ENCODE measurements at places on chromosomes 12 and 14.

GRCh38 chr12:91017043-91017442 is 12.3 kb upstream of the EPYC start:
- no peak for DNase-seq

DNA sequence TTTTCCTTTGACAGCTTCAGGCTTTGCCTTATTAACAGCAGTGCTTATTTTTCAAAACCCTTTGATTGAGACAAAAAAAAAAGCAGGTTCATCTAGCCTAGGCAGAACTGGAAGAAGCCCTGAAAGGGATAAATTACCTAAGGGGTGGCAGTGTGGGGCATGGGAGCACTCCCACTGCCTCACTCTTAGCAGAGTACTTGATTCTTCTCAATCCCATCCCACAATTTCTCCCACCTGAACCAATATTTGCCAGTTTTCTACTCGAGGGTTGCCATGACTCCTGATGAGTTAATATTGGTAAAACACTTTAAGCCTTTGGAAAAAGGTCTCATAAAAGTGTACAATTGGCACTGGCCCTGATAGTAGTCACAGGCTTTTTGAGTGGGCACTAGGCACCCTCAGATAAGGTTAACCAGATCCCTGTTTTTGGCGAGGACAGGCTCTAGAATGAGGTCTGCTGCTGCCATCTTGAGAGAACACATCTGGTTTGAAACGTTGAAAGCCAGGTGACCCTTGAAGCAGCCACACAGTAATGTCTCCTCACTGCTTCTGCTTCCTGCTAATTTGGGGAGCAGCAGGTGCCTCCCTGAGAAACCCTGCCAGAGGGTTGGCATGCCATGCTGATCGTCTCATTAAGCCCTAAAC is 320.0 kb downstream of the RAD51B start:
- no peak for DNase-seq

- DNase-seq: no peak
Measured at GRCh38 chr12:22396253-22396652, 61.7 kb upstream of the ST8SIA1 start.

DNA sequence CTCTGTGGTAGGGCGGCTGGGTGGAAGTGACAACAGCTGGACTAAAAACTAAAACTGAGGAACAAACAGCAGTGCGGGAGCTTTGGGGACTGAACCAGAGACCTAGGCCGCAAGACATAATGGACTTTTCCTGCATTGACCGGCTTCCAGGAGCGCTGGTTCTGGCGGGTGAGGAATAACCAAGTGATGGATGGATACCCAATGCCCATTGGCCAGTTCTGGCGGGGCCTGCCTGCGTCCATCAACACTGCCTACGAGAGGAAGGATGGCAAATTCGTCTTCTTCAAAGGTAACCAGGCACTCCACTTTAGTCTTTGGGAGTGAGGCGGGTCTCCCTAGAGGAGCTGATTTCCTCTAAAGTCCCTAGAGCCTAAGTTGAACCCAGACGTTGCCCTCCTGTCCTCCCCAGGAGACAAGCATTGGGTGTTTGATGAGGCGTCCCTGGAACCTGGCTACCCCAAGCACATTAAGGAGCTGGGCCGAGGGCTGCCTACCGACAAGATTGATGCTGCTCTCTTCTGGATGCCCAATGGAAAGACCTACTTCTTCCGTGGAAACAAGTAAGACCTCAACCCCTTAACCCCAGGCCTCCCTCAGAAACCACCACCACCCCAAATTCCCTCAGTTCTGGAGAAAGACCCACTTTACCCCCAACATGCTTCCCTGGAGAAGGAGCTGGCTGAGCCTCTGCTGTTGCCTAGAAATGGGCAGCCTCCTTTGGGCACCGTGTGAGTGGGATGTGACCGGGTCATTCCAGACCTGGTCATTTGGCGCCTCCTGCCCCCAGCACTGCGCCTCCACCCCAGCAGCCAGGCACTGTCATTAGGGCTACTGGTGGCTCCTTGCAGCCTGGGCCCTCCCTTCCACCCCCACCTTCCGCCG is 8.1 kb downstream of the MMP14 start:
- no peak for DNase-seq

GRCh38 chr12:91380631-91381030 is 198.0 kb upstream of the DCN start:
- DNase-seq: no peak

DNA sequence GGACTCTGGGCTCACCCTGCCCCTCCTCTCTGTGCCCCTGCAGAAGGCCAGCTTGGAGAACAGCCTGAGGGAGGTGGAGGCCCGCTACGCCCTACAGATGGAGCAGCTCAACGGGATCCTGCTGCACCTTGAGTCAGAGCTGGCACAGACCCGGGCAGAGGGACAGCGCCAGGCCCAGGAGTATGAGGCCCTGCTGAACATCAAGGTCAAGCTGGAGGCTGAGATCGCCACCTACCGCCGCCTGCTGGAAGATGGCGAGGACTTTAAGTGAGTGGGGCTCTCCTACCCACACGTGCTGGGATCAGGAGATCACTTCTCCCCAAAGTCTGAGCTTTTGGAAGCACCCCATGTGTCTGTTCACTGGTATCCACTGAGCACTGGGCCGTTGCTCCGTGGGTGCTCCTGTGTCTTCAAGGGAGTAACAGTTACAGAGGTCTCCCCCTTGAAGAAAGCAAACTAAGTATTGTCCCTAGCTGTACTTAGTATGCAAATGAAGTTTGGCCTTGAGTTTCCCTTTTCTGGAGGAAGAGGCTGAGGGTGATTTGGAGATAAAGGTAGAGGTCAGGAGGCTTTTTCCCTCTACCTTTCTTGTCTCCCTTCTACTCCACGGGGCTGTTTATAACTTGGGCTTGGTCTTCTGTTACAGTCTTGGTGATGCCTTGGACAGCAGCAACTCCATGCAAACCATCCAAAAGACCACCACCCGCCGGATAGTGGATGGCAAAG is 3.3 kb downstream of the KRT18 start:
- no peak for DNase-seq

GRCh38 chr14:23095196-23096108 is at the start of gene C14orf119:
Gene C14orf119, plus strand, starts transcription at chr14:23095505. Its CDS starts 2,154 bp downstream, at chr14:23097659.
- peak; percentile 98 for DNase-seq

DNA sequence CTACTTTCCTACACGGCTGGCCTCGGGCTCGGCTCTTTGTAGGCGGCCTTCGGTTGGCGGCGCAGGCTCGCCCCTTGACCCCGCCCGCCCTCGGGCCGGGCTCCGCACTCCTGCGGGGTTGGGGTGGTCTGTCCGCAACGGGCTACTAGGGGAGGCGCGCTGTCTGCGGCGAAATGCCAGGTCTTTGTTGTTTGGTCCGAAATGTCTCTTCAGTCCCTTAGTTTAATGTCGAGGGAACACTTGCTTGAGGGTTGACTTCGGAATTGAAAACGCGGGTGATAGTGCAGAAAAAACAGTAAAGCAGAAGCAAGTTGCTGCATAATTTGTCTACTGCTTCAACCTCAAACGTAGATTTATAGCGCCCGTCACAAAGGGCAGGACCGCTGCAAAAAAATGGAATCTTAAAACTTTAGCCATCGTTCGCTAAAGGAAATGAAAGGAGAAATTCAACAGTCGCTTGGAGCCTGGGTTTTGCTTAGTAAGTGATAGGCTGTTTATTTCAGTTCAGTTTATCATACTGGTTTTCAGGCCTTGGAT is 390 bp downstream of the JKAMP start:
- no peak for DNase-seq

DNA sequence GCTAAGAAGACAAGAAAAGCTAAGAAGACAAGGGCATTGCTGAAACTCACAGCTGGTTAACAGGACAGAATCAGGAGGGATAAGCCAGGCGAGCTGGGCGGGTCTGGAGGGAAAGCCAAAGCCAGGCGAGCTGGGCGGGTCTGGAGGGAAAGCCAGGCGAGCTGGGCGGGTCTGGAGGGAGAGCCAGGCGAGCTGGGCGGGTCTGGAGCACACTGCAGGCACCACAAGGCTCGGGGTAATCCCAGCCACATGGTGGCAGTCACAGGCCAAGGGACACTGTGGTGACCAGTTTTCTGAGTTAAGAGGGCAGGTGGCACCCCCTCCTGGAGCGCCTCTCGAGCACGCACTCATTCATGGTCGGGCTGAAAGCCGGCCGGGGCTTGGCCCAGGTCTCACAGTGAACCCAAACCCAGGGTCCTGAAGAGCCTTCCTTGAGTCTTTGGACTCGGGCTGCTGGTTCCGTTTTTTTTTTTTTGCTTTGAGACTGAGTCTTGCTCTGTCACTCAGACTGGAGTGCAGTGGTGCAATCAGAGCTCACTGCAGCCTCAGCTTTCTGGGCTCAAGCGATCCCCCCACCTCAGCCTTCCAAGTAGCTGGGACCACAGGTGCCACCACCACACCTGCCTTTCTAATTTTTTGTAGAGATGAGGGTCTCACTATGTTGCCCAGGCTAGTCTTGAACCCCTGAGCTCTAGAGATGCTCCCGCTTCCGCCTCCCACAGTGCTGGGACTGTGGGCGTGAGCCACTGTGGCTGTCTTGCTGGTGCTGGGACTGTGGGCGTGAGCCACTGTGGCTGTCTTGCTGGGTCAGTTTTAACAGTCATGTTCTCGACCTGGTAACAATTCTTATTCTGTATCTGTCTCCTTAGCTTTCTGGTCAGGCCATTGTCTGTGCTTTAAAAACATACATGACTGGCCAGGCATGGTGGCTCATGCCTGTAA is 40.2 kb downstream of the HSP90AA1 start:
- no peak for DNase-seq

DNA sequence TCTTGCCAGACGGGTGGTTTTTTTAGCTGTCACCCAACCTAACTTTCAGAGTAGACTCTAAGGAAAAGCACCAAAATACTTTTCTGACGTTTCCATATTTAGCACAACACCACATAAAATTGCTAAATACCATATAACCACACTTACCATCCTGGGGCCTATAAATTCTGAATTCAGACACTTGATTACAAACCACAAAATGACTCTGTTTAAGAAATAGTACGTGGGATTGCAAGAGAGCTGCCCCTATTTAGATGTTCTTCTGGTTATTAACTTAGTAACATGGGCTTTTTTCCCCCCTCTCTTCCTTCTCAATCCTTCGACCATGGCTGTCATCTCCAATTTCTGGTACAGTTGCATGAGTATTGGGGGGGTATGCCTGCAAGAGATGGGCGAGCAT is 287.7 kb downstream of the BMP4 start:
- DNase-seq: no peak

DNA sequence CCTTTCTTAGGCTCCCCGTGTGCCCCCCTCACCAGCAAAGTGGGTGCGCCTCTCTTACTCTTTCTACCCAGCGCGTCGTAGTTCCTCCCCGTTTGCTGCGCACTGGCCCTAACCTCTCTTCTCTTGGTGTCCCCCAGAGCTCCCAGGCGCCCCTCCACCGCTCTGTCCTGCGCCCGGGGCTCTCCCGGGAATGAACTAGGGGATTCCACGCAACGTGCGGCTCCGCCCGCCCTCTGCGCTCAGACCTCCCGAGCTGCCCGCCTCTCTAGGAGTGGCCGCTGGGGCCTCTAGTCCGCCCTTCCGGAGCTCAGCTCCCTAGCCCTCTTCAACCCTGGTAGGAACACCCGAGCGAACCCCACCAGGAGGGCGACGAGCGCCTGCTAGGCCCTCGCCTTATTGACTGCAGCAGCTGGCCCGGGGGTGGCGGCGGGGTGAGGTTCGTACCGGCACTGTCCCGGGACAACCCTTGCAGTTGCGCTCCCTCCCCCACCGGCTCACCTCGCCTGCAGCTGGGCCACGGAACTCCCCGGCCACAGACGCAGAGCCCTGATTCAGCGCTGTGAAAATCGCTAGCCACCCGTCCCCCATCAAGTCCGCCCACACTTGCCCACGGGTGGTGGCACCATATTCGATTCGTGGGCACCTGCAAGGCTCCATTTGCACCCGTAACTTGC is 1.3 kb downstream of the TMEM233 start:
- DNase-seq: no peak

DNA sequence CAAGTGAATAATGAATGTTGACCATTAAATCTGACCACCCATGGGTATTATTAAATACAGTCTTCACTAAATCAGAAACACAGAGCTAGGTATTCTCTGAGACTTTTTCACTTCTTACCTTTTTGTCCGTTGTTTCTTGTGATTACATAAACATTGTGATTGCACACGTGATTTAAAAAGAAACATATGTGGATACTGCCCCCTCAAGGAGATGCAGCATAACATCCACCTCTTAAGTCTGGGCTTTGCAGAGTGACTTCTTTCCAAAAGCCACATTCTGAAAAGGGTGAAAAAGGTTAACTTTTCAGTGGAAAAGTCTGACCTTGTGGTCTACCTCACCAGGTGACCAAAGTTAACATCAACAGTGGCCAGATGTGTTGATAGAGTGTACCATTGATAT is 185.5 kb upstream of the FAR2 start:
- no peak for DNase-seq

GRCh38 chr12:68667291-68667690 is 19.5 kb upstream of the NUP107 start:
- no peak for DNase-seq

DNA sequence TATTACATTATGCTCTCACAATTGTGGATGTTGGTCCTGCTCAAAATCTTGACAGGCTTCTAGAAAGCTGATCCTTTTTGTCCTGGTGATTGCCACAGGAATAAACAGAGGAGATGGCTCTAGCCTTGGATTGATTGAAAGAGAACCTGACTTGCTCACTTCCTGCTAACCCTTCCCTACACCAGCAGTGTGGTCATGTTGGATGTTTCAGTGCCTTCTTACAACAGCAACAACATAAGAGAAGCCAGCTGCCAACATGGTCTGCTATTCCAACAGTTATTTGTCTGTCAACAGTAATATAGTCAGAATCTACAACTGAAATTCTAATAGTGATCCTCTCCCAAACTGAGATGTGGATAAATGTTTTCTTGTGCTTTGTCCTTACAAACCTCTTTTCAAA is 311.6 kb upstream of the DIO2 start:
- DNase-seq: no peak

DNA sequence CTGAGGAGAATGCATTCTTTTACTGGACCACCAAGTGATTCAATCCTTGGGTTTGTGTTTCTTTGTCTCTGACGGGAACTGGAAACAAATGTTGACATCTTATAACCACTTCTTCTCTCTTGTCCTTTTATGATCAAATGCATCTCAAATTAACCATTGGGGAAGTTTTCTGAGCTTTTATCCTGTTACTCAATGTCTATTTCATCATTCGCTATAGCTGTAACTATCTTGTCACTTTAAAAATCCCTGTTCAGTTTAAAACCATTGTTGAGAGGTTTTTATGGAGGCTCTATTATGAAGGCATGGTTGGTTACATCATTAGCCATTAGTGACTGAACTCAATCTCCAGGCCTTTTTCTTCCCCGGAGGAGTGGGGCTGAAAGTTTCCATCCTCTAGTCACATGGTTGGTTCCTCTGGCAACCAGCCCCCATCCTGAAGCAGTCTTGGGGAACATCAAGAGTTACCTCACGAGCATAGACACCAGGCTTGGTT is 2.7 kb upstream of the CLEC6A start:
- DNase-seq: no peak

DNA sequence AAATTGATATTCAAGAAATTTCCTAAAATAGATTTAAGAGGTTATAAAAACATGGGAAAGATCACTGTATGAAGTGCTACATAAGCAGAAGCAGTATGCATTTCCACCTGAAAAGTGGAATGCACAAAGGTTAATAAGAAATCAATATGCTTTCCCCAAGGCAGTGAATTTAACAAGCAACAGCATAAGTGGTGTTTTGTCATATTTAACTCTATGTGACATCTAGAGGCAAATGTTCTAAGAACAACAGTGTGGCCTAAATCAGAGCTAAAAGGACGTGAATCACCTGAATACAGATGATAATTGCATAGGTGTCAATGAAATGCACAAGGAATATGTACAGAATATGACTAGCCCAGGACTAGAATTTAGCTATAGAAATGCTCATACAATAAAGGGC is 49.5 kb downstream of the SLC2A13 start:
- no peak for DNase-seq

- no peak for DNase-seq
Measured at GRCh38 chr12:24551163-24551786, 397.6 kb downstream of the BCAT1 start.

All from stimulated activated CD8-positive, alpha-beta memory T cell treated with anti-CD3 and anti-CD28 coated beads, Interleukin-7, amount 100 ng/mL, for 1 hour (primary cell).